ENCODE measurements at places on chromosomes 4 and X.

GRCh38 chrX:456146-456545, 69.4 kb upstream of the PPP2R3B start:
- DNase-seq: no peak

GRCh38 chrX:37912304-37912703, 64.9 kb upstream of the DYNLT3 start:
- DNase-seq: no peak

DNA sequence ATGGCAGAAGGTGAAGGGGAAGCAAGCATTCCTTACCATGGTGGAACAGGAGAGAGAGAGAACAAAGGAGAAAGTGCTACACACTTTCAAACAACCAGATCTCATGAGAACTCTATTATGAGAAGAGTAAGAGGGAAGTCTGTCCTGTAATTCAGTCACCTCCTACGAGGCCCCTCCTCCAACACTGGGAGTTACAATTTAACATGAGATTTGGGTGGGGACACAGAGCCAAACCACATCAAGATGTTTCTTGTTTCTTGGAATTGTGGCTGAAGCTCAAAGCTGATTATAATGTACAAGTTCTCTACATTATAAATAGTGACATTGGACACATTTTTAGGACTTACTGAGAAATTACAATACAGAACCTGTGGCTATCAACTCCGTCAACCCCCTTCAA, 29.5 kb upstream of the TAPT1 start:
- no peak for DNase-seq

- no peak for DNase-seq
Measured at GRCh38 chrX:9676738-9677097, 88.9 kb downstream of the GPR143 start.

DNA sequence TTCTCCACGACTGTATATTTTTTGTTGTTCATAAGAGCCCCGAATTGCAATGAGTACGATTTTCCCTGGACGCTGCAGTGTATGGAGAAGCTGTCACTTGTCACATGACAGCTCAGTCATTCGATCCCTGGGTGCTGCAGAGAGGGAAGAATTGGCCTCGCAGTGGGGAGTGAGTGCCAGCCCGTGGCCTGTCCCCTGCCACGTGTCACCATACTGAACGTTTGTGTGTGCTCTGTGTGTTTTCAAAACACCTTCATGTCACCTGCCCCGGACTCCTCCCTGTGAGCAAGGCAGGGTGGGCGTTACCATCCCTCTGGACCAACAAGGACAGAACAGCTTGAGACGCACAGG, 77.9 kb downstream of the TBL1X start:
- DNase-seq: no peak

GRCh38 chrX:138890491-138890890, 179.0 kb upstream of the FGF13 start:
- no peak for DNase-seq

GRCh38 chr4:38413524-38414341, 250.3 kb upstream of the KLF3 start:
- DNase-seq: no peak

- DNase-seq: no peak
Measured at GRCh38 chr4:170307182-170307581, 217.4 kb upstream of the AADAT start.

DNA sequence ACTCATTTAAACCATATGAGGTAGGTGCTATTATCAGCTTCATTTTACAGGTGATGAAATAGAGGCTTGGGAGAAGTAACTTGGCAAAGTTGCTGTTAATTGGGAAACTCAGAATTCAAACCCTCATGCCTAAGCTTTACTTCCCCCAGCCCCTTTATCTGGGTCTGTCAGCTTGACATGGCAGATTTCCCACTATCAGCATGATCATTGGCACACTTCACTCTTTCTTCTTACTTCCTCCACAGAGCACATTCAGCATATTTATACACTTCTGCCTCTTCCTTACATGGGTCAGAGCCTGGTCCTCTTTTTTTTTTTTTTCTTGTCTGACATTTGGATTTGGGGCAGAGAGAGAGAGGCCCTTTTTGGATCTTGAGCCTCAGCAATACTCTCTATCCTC, 56.5 kb upstream of the ARX start:
- DNase-seq: no peak

GRCh38 chrX:136495043-136495442, 2.3 kb upstream of the HTATSF1 start:
- no peak for DNase-seq

DNA sequence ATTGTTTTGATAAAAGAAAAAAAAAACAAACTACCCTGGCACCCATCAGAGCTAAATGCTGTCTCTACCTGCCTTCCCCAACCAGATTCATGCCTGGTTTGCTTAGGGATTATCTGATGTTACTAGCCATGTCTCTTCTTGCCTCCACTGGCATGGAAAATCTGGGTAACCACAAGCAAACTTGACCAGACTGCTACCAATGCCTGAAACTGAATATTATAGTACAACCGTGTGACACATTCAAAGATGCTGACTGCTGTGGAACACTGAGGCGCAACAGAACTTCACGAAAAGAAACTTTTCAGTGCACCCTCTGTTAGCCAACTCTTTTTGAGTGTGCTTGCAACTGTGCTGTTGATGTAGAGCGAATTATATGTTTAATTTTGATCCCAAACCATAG, 228.1 kb downstream of the CBR4 start:
- no peak for DNase-seq

DNA sequence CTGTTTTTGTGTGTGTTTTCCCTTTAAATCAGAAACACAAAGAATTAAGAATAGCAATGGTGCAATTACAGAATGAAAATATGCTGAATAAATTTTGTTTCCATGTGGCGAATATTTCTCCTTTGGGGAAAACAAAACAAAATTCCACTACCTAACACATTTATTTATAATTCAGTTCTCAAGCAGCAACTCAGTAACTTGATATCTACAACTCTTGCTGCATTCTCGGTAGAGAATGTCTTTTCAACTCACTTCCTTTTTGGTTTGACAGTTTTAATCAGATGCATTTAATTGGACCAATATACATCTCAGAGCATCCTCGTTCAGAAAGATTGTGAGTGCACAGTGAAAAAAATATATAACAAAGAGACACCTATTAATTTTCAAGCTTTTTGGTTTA, 30.8 kb downstream of the ZNF827 start:
- DNase-seq: no peak

- no peak for DNase-seq
Measured at GRCh38 chrX:5726224-5726623, 502.4 kb downstream of the NLGN4X start.

- peak; percentile 44 for DNase-seq
Measured at GRCh38 chr4:73341454-73341853, 62.6 kb upstream of the ALB start.

DNA sequence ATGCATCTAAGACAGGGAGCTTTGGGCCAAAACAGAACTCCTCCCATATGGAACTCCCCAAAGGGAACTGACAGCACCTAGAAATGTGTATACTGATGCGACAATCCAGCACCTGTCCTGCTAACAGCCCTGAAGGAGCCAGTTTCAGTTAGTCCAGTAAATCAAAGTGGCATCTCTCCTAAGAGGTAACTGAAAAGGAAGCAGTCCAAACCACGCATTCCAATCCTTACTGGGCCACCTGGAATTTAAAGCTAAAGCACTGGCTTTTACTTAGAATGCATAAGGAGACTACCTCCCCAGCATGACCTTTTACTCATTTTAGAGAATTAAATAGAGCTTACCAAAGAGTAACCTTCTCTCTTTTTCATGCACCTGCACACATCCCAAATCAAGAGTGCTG, 586.8 kb upstream of the PITX2 start:
- DNase-seq: peak; percentile 11

GRCh38 chrX:5415738-5416137, 812.9 kb downstream of the NLGN4X start:
- no peak for DNase-seq

GRCh38 chr4:3296651-3297050, 3.8 kb downstream of the RGS12 start:
- no peak for DNase-seq

DNA sequence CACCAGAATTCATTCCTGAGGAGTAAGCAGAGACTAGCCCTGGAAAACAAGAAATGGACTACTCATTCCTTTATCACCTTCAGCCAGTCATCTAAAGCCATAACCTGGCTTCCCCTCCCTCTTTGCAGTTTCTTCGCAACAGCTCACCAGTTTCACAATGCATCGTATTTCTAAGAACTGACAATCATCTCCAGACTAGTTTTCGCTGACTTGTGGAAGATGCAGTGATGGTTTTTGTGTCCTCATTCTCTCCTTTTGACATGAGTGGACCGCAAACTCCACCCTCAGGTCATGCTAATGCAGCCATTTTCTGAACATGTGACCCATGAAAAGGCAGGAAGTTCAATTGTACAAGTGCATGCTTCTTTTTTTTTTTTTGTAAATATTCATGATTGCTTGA, 1203.5 kb downstream of the PCDH7 start:
- DNase-seq: no peak

GRCh38 chr4:14023896-14024295, 396.4 kb upstream of the BOD1L1 start:
- no peak for DNase-seq

- no peak for DNase-seq
Measured at GRCh38 chr4:25654031-25654970, 1.4 kb upstream of the SLC34A2 start.

- DNase-seq: no peak
Measured at GRCh38 chr4:86089053-86089452, 270.8 kb downstream of the MAPK10 start.

DNA sequence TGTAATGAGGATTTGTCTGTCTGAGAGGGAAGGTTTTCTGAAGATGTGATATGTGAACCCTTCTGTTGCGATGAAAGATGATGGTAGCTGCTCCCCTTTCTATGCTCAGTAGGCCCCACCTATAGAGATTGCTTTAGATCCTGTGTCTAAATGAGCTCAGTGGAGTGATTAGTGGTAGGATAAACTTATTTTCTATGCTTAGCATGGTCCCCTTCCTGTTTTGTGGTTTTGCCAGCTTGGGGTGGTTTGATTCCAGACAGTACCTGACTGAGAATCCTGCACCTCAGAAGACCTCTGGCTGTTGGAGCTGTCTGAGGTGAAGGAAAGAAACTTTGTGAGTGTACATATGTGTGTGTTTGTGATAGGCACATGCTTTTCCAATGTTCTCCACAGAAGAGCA, 17.7 kb downstream of the MSN start:
- DNase-seq: no peak

All from NT2/D1 (cell line).